ENCODE measurements at places on chromosomes 1 and 21.
A peak's percentile ranks its signal among the peaks of the same experiment; 100 is the strongest.

GRCh38 chr1:27525296-27526272 lies 35.6 kb upstream of the WASF2 start:
- no peak for DNase-seq

- no peak for DNase-seq
Measured at GRCh38 chr1:40929155-40929554, 50.3 kb upstream of the CTPS1 start.

DNA sequence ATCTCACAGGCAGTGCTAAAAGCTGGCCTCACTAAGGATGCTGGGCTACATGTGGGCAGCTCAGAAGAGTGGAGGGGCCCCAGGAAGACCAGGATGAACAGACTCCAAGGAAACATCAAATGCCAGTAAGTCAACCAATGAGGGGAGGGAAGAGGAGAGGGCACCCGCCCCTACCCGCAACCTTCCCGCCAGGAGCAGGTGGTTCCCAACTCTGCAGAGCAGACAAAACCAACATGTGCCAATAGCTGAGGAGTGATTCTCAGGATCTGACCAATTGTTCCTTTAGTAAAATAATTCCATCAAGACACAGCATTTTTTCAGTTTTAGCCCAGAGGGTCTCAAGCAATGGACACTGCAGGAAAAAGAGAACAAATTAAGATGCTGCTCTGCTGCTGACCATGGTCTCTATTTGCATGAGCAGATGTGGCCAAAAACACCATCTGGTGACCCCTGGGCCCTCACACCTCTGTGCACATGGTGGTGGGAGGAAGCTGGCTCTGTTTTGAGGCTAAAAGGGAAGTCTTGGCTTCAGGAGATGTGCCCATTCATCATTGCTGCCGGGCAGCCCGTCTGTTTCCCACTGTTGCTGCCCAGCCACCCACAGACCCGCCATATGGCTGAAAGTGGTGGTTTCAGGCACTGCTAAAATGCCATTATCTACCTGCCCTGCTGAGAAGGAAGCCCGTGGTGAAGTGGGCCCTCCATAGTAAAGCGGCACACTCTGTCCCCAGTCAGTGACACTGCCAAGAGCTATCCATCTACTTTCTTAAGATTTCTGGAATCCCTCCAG lies 231.8 kb downstream of the KCNH1 start:
- no peak for DNase-seq

- DNase-seq = peak; percentile 59
Measured at GRCh38 chr1:209870151-209870831, 42.5 kb downstream of the UTP25 start.

- no peak for DNase-seq
Measured at GRCh38 chr1:192550922-192551534, 24.5 kb upstream of the RGS1 start.

DNA sequence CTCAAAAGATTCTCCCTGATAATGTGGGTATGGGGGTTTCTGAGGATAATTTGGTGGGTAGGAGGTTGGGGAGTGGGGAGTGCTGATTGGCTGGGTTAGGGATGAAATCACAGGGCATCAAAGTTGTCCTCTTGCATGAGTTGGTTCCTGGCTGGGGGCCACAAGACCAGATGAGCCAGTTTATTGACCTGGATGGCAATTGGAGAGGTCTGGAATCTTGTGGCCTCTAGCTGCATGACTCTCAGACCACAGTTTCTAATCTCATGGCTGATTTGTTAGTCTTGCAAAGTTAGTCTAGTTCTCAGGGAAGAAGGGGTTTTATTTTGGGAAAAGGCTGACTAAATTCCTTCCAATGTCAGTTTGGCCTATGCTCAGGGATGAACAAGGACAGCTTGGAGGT lies 3.3 kb upstream of the GBP1 start:
- no peak for DNase-seq

DNA sequence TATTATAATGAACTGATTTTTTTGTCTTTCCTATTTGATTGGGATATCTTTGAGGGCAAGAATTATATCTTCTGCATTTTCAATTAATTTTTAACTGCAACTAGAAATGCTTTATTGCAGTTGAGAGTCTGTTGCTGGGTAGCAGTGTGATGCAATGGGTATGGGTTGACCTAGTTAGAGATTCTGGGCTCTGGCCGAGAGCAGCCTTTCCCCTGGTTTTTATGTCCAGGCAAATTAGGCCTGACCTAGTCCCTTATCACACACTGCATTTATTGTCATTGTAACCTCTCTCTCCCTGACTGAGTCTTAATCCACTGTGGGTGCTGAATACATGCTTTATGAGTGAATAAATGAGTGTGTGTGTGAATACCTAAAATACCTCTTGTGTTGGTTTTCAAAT lies 206.4 kb upstream of the PTGFR start:
- no peak for DNase-seq

DNA sequence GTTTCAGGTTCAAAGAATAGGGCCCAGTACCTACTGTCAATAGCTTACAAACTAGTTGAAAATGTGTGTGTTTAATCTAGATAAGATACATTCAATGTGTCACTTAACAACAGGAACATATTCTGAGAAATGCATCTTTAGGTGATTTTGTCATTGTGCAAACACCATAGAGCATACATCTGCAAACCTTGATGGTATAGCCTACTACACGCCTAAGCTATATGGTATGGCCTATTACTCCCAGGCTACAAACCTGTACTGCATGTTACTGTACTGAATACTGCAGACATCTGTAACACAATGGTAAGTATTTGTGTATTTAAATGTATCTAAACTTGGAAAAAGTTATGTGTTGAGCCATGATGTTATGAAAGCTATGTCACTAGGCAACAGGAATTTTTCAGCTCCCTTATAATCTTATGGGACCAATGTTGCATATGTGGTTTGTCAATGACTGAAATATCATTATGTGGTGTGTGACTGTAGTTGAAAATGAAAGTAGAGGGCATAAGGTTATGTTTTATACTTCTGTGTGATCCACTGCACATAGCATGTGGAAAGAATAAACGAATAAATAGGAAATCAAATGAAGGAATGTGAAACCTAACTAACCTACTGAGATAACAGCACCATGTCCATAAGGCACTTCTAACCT lies 129.0 kb upstream of the CAMK1G start:
- DNase-seq = no peak

GRCh38 chr1:241762713-241763339 lies 85.2 kb upstream of the EXO1 start:
- no peak for DNase-seq

DNA sequence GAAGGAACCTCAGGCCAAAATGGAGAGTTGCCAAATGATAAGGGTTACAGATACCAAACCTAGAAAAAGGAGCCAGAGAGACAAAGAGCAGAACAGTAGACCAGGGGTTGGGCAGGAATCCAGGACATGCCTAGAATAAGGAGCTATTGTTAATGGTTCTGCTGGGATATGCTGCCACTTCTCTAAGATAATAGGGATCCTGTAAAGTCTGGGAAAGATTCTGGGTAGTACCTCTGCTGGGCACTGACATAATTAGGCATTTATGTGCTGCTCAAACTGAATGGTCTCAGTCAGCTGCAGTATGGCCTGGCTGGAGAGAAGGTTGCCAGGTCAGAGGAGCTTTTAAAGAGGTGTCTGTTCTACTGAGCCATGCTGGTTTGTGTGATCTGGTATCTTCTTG lies 19.9 kb upstream of the NRIP1 start:
- no peak for DNase-seq

DNA sequence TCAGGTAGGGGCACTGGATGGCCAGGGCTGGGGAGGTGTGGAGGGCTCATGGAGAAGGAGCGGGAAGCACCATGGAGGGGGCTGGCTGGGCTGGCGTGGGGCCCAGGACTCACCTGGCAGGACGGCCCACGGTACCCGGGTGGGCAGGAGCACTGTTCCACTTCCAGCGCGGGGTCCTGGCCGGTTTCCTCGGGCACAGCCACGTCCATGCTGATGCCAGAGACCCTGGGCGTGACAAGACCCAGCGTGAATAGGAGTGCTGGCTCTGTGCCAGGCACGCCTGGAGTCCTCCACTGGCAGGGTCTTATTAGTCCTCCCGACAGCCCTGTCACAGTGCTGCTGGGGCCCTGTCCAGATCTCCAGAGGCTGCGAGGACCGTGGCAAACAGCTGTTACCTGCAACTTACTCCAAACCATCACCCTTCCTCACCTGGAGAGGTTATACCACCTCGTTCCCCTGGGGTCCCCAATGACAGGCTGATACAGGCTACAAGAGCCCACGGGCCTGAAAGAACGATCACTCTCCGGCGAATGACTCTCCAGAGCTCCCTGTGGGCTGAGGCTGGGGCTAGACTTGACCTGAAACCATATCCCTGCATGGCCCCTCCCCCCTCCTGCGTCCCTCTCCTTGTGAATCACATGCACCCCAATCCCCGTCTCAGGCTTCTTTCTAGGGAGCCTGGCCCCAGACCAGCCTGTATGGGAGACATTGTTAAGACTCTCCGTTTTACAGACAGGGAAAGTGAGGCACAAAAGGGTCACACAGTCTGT lies 62.1 kb downstream of the HSPG2 start:
- DNase-seq = no peak

- DNase-seq = no peak
Measured at GRCh38 chr1:111176678-111177077, 23.8 kb downstream of the DENND2D start.

GRCh38 chr1:200905411-200906052 lies 10.8 kb downstream of the INAVA start:
- DNase-seq = no peak
